ENCODE measurements at places on chromosomes 12 and 14.
A peak's percentile ranks its signal among the peaks of the same experiment; 100 is the strongest.

DNA sequence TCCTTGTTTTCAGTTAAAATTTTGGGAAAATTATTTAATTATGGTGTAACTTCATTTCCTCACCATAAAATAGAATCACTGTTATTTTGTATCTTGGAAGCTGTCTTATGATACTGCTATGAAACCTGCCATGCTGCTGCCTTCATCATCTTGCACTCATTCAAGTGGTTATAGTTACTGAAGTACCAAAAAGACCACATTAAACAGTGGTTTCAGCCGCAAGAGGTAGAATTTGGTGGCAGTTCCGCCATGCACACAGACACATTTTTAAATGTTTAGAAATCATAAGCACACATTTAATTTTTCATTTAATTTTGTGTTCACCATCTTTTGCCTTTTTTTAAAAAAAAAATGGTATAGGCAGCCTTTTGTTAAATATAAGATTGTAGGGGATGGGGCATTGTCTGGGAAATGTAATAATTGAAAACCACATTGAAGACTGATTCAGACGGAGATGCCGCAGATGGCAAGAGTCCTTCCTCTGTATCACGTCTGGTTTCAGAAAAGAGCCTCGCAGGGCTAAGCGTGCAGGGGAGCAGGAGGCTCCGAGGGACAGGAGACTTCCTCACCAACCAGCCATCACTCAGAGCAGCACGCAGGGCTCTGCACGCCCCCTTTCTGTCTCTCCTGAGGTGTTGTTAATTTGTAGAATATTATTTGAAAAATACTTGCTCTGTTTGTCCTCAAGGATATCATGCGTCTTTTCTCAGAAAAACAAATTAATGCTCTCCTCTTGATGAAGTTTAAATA lies 115.2 kb upstream of the PELI2 start:
- no peak for DNase-seq

- DNase-seq, result peak; percentile 92
Measured at GRCh38 chr14:105045710-105046326, 19.4 kb downstream of the GPR132 start.

DNA sequence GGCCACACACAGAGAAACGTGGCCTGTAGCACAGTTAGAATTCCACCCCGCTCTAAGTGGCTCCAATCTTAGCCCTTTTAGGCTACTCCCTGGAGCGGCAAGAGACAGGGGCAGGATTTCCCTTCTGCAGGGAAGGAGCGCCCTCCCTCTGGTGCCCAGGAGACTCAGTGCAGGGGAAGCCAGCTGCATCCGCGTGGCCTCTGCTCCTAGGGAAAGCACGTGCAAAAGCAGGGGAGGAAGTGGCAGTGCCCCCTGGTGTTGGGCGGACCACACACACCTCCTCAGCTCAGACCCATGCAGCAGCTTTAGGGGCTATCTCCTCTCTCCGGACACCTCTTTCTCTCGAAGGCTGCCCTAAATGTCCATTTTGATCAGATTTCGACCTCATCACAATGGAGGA lies 50.0 kb downstream of the SPRING1 start:
- no peak for DNase-seq

- no peak for DNase-seq
Measured at GRCh38 chr14:52352569-52352968, 38.5 kb downstream of the PTGER2 start.

GRCh38 chr12:115268451-115268850 lies 584.5 kb upstream of the TBX3 start:
- no peak for DNase-seq

Measured in Peyer's patch (tissue), 4 donors.